ENCODE measurements at places on chromosomes 5 and 9.

DNA sequence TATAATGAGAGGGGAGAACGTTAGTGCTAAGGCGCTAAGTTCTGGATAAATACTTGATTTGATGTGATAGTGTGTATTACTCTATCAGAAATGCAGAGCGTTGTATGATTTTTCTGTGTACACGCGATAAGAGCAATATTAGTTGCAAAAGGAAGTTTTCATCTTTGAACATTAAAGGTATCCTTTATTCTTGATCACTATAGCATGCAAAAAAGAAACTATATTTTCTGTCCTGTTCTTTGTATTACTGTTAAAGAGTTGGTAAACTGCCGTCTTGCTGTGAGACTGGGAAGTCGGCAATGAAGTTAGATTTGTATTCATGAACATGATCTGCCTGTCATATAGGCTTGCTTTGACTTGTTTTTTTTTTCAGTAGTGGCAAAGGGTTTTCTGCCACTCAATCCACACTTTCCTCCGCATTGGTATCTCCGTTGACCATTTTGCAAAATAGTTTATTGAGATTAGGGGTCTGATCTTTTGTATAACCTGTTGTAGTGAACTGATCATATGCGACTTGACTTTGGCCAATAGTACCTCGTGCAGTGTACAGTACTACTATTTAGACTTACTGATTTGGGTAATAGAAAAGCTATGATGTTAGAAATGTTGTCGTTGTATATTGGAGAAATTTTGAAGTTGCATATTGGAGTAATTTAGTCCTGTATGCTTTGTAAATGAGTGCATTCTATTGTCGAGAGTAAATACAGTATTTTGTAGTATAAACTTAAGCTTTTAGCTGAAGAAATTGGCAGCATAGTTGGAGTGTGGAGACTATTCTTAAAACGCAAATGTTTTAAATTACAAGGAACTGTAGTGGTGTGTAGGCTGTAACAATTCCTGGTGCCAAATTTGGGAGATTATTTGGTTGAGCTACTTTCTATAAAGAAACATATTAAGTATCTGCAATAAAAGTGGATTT, 1.7 kb downstream of the DENND4C start:
- peak; percentile 25 for DNase-seq

- no peak for DNase-seq
These were observed 57.4 kb upstream of the ANGPTL2 start for GRCh38 chr9:127179633-127180441.

DNA sequence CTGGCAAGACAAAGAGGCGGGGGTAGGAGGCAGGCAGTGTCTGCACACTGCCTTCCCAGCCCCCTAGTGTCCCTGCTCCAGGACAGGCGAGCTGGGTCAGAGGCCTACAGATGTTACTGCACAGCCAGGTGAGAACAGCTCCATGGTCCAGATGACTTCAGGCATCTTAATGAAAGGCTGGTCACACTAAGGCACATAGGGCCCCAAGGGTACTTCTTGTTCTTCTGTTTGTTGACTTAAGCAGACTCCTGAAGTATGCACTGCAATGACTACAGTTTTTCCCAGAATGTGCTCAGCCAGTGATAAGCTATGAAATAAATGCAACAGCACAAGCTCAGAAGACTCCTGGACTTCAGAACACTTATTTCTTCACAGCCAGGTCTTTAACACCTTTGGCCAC, 27.4 kb downstream of the ATPSCKMT start:
- no peak for DNase-seq

GRCh38 chr5:169626779-169627178, 10.3 kb upstream of the DOCK2 start:
- DNase-seq, result peak; percentile 77

DNA sequence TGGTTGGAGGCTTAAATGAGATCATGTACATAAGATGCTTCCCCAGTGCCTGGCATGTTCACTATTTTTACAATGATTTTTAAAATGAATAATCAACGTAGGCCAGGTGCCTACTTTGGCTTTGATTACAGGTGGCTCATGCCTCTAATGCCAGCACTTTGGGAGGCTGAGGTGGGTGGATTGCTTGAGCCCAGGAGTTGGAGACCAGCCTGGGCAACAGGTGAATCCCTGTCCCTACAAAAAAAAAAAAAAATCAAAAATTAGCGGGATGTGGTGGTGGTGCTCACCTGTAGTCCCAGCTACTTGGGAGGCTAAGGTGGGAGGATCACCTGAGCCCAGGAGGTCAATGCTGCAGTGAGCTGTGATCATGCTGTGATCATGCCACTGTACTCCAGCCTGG, 9.2 kb downstream of the PCDH12 start:
- no peak for DNase-seq

All from kidney capillary endothelial cell (primary cell).